ENCODE measurements at places on chromosomes 3 and 15.

GRCh38 chr15:78104119-78104479 lies 11.7 kb downstream of the SH2D7 start:
- H3K36me3 ChIP-seq = peaks cover 5% of the 10 kb centered on the region
- DNase-seq = no peak
- peak overlapping the region; percentile 60 for H3K4me3 ChIP-seq
- H3K27me3 ChIP-seq = peaks cover 10% of the 10 kb centered on the region

DNA sequence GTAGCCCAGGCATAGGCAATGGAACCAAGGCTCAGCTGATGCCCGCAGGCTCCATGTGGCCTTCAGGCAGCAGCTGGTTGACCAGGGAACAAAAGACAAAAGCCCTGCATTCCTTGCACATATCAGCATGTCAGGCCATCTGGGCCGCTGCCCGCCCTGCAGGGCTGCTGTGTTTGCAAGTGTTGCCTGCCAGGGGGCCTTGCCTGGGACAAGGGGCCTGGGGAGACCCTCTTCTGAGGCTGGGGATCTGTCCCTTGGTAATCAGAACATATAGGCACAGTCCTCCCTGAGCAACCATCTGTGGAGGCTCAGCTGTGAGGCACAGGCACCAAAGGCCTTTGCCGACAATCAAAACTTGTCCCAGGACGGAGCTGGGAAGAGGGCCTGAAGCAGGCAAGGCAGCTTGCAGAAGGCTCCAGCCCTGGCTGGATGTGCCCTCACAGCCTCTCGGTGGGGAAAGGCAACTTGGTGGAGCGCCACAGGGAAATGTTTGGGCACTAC lies 138.2 kb downstream of the TPRA1 start:
- peak overlapping the region; percentile 86 for H3K27ac ChIP-seq
- H3K27me3 ChIP-seq = peaks cover 11% of the 10 kb centered on the region
- H3K4me3 ChIP-seq = no peak overlapping the region

DNA sequence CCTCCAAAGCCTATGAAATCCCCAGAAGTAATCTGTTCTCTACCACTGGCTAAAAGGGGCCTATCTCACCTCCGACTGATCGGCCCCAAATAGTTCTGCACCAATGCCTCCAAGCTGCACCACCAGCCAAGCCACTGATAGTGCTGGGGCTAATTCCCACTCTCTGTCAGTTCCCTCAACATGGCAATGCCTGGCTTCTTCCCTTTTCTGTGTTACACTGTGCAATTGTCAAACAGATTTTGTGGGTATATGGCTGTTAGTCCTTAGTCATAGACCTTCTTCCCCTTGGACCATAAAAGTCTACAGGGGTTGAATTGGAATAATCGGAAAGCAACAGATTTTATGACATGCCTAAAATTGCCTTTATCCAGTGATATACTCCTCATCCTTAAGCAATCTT lies 9.3 kb upstream of the UBE2E2 start:
- DNase-seq = no peak
- H3K4me1 ChIP-seq = no peaks in the 10 kb centered on the region
- H3K36me3 ChIP-seq = no peaks in the 10 kb centered on the region
- H3K4me3 ChIP-seq = no peak overlapping the region
- no peak overlapping the region for H3K27ac ChIP-seq
- H3K27me3 ChIP-seq = no peaks in the 10 kb centered on the region

DNA sequence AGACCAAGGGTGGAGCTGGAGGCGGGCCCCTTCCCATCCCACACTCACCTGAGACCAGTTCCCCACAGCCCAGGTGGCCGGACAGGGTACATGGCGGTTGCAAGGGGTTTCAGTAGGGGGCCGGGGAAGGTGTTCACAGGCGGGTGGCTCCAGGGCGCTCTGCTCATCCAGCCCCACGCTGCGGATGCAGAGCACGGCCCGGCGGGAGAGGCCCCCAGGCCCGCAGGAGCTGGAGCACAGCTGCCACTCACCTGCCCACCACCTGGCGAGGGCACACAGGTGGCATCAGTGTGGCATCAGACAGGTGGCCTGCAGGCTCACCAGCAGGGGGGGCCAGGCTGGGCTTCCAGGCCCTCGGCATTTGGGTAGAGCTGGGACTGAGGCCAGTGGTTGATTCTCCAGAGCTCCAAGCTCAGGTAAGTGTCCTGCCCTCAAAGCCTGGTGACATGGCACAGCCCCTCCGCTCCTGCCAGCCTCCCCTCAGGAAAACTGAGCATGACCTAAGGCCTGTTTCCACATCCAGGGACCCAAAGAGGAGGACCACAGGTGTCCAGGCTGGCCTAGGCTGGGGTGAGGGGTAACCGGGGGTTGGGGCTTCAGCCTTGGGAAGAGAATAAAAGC lies 43.8 kb downstream of the ADAMTS7 start:
- no peak overlapping the region for H3K27ac ChIP-seq
- H3K27me3 ChIP-seq = peaks cover 16% of the 10 kb centered on the region
- no peak for DNase-seq
- peaks cover 4% of the 10 kb centered on the region for H3K4me1 ChIP-seq

GRCh38 chr3:59528251-59528650 lies 478.4 kb upstream of the CFAP20DC start:
- H3K36me3 ChIP-seq = no peaks in the 10 kb centered on the region
- H3K4me3 ChIP-seq = no peak overlapping the region
- H3K27me3 ChIP-seq = no peaks in the 10 kb centered on the region
- H3K4me1 ChIP-seq = no peaks in the 10 kb centered on the region
- no peak overlapping the region for H3K27ac ChIP-seq
- no peak for DNase-seq

Measured in glutamatergic neuron (in vitro differentiated cells).